ENCODE measurements at places on chromosomes 4 and X. TPM values are rescaled to one million over a fixed set of nuclear protein-coding genes. Genes with fewer than 3 reads are reported as not detected.

GRCh38 chr4:41644288-41644914 is 104.1 kb downstream of the PHOX2B start:
- DNase-seq: peak; percentile 65

GABRQ gene
- 1.6 TPM for polyA plus RNA-seq

DNA sequence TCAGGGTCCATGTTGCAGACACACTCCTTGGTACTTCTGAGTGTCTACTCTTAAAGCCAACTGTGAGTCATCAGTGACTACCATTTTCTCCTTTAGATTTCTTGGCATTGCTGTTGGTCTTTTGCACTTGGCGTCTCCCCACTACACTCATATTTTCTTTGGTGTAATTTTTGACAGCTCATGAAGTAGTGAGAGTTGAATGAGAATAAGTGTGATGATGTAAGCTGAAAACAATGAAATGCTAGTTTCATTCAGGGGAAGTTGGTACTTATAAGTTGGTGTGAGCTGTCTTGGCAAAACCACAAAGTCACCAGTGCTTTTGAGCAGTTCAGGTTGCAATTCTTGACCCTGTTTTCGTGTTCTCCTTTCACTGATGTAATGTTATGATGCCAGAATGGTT is 142.9 kb upstream of the ARX start:
- DNase-seq: no peak

GRCh38 chr4:95318483-95318882 is 230.3 kb downstream of the UNC5C start:
- no peak for DNase-seq

RASL11B gene
- 47.6 TPM for polyA plus RNA-seq

COL4A5 gene
- 136 TPM for polyA plus RNA-seq

- no peak for DNase-seq
Observed at GRCh38 chr4:156805696-156806095, 165.9 kb downstream of the PDGFC start.

- no peak for DNase-seq
Observed at GRCh38 chrX:20181598-20182329, 40.1 kb upstream of the EIF1AX start.

DNA sequence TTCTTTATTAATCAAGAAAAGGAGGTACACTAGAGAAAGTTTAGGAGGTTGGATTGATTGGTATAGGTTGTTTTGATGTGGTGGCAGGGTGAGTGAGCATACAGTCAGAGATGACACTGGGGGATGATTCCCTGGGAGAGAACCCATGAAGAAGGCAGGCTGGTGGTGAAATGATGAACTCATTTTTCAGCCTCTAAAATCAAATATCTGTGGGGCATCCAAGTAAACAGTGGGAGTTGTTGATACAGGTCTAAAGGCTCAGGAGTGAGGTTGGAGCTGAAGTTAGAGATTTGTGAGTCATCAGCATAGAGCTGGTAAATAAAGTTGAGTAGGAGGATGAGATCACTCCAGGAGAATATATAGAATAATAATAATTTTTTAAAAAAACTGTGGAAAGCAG is 10.0 kb upstream of the AP1S2 start:
- DNase-seq: no peak

GRCh38 chr4:105895583-105896460 is 551 bp downstream of the NPNT start:
- DNase-seq: peak; percentile 15

CTAG1A gene
- not detected for polyA plus RNA-seq

- DNase-seq: no peak
Observed at GRCh38 chr4:145435646-145436045, 46.0 kb upstream of the SMAD1 start.

TEX13D gene
- polyA plus RNA-seq: not detected

RNF128 gene
- polyA plus RNA-seq: 13.9 TPM

GRCh38 chr4:48133669-48134068 is 381 bp downstream of the TXK start:
- DNase-seq: no peak

- peak; percentile 7 for DNase-seq
Observed at GRCh38 chr4:176277162-176277904, 8.3 kb upstream of the ASB5 start.

GRCh38 chrX:132200976-132201375 is 18.3 kb downstream of the RAP2C start:
- no peak for DNase-seq

DNA sequence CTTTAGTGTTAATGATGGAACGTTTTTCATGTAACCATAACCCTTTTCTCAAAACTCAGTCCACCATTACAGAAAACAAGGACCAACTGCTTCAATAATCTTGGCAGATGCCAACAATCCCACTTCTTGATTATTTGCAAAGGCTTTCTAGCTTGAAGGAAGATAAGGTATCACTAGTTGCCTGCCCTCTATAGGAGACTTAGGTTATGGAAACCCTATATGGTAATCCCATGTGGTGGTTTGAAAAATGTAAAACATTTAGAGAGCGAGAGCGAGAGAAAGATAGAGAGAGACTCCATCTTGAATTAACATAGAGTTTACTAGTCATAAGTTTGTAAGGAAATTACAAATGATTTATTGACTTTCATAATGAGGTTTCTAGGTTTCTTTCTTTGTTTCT is 1627.5 kb upstream of the TENM3 start:
- DNase-seq: no peak

IGSF1 gene
- polyA plus RNA-seq: 23.6 TPM

ARAP2 gene
- polyA plus RNA-seq: 6.7 TPM

DNA sequence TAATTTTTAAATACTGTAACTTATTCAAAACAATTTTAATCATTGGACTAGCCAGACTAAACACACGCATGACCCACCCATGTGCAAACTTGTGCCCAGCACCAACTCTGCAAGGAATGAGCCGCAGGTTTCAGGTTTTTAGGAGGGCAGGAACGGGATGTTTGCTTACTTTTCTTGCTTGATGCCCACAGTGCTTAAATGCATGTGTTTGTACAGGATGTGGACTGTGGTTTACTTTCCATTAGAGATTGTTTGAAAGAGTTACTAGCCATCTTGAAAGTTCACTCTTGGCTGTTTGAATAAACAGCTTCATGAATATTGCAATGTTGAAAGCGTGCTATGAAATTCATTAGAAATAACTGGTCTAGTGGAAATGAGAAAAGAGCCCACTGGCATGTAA is 83.3 kb downstream of the STK32B start:
- no peak for DNase-seq

GRCh38 chr4:141081921-141082395 is 51.3 kb downstream of the RNF150 start:
- no peak for DNase-seq

- no peak for DNase-seq
Observed at GRCh38 chr4:76535603-76536372, 100.8 kb downstream of the SHROOM3 start.

- no peak for DNase-seq
Observed at GRCh38 chr4:55820279-55820678, 689 bp downstream of the EXOC1L start.

- DNase-seq: no peak
Observed at GRCh38 chr4:154415313-154415712, 76.3 kb downstream of the DCHS2 start.

DNA sequence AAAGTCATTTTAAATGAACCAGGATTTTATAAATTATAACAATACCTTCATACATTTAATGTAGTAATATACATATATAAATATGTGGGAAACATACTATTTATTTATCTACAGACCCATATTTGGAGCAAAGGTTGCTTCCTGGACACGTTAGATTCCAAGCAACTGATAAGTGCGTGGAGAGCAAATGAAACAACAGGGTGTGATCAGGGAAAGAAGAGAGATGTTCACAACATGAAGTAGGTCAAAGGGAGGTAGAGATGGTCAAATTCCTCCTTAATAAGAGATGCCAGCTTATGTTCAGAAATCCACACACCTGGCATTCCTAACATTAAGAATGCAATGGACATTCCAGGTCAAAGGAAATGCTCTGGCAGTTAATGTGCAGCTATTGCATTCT is 53.1 kb upstream of the HPGD start:
- DNase-seq: no peak

CABS1 gene
- 0.18 TPM for polyA plus RNA-seq

GRCh38 chrX:120147537-120147936 is 10.9 kb upstream of the RHOXF2 start:
- DNase-seq: no peak

DNA sequence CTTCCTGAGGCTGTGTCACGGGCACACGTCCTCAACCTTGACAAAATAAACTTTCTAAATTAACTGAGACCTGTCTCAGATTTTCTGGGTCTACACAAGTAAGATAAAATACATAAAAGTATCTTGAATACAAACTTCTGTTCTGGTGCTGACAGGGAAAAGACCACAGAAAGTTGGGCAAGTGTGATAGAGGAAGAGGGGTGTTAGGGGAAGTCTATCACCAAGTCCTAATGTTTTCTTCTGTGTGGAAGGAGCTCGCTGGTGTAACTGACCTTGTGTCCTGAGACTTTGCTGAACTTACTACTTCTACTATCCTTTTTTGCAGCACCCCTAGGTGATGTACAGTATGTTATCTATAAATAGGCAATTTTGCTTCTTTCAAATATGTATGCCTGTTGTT is 97.0 kb upstream of the STIM2 start:
- no peak for DNase-seq

- DNase-seq: no peak
Observed at GRCh38 chr4:180539284-180539683, 1703.9 kb upstream of the TENM3 start.

ASB5 gene
- polyA plus RNA-seq: 0.10 TPM

DNA sequence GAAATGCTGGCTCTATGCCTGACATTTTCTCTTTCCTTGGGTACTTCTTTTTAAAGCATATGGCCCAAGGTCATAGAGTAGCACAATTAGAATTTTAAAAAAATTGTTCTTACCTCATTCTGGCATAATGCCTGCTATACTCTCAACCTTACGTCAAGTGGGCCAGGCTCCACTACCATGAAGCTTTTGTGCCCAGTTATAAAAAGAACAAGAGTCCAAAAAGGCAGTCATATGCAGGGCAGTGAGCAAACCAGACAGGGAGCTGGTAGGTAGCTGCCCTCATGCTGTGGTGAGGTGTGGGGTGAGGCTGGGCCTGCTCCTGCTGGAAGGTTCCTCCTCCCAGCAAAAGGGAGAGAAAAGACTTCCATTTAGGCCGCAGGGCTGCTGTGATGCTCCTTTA is 64.4 kb upstream of the UCP1 start:
- DNase-seq: no peak

GRCh38 chr4:98801259-98801725 is 127.6 kb downstream of the EIF4E start:
- no peak for DNase-seq

DNA sequence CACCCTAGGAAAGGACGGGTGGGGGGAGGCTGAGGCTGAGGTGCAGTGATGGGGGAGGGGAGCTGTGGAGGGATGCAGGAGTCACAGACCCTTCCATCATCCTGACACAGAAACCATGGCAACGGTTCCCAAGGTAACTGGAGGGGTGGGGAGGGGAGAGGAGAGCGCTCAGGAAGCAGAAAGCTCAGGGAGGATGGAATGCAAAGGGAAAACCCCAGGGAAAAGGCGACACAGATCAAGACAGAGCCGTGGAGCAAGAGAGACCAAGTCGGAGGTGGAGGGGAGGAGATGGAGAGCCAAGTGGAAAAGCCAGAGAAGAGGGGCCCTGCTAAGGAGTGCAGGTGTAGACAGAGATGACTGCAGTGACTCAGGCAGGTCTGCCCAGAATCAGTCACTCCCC is 14.5 kb downstream of the L1CAM start:
- DNase-seq: no peak

- DNase-seq: no peak
Observed at GRCh38 chrX:17594693-17595092, 142.6 kb upstream of the SCML1 start.

DNA sequence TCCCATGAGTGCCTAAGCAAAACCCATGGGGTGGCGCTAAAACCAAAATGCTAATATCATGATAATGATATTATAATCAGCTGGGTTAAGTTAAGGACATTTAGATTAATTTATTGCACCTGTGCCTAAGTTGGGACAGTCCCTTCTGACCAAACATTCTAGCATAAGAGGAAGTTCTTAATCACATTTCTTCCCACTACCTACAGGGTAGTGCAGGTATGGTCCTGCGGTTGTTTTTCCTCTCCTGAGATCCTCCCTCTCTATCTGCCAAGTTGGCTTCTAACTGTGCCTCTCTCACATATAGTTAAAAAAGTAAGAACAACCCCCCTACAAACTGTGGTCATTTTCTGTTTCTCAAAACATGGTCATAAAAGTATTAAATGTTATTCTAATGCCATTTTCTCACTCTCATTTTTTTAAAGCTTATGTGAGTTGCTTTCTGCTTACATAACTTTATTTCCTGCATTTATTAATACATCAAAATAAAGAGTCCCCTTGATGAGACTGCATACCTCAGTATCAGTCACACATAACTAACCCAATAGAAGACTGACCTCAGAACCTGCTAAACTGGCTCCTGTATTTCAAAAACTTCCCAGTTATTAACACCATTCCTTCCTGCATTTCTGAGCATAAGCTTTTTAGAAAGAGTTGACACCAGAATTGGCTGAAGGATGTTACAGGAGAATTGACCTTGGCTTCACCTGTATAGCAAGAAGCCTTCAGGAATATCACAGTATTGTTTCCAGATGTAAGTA is 1332.5 kb downstream of the FSTL5 start:
- DNase-seq: no peak

DNA sequence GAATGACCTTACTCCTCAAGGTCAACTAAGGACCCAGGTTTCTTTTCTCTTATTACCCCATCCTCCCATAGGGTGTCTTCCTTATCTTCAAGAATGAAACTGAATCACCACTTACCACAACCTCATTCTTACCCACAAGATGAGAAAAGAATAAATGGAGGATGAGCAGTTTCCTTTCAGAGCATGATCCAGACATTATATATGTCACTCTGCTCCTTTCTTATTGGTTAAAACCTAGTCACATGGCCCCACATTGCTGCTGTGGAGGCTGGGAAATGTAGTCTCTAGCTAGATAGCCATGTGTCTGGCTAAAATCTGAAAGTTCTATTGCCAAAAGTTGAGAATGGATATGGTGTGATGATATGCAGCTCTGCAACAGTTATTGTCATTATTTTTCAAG is 62.4 kb upstream of the RAI2 start:
- no peak for DNase-seq

Measured in right renal cortex interstitium (tissue), 3 donors.